ENCODE measurements at places on chromosomes 5 and 9. TPM values are rescaled to one million over a fixed set of nuclear protein-coding genes. Genes with fewer than 3 reads are reported as not detected.

GRCh38 chr9:4691795-4692194, 12.4 kb downstream of the CDC37L1 start:
- DNase-seq, result no peak

FOXD4L5 gene
- 0.24 TPM for polyA plus RNA-seq

- DNase-seq, result no peak
Measured at GRCh38 chr9:119795395-119795794, 426.2 kb upstream of the BRINP1 start.

GRCh38 chr5:20213803-20214202, 225.8 kb upstream of the CDH18 start:
- no peak for DNase-seq

DNA sequence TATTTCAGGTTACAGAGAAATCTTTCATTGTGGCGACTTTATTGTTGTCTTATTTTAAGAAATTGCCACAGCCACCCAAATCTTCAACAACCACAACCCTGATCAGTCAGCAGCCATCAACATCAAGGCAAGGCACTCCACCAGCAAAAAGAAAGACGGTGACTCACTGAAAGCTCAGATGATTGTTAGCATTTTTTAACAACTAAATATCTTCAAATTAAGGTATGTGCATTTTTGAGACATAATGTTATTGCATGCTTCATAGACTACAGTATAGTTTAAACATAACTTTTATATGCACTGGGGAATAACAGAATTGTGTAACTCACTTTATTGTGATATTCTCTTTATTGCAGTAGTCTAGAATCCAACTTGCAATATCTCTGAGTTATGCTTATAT, 263.4 kb downstream of the TMEM232 start:
- no peak for DNase-seq

PCDHA7 gene
- 0.45 TPM for polyA plus RNA-seq
